ENCODE measurements at places on chromosomes 5 and 9. TPM values are rescaled to one million over a fixed set of nuclear protein-coding genes. Genes with fewer than 3 reads are reported as not detected.

DNA sequence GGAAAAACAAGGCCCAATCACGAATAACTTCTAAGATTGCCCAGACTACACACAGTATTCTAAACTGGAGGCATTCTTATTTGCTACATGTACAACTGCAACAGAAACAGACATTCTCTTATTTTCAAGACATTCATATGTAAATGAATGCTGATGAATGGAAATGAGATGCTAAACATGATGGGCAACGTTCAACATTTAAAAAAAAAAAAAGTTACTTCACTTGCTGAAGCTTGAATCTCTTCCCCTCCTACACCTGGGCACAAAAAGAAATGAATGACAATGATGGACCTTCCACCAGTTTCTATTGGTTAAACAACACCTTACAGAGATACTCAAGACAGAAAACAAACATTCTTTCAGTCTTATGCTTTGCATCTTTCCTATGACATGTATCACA lies 160.5 kb downstream of the BNC2 start:
- H3K4me3 ChIP-seq: peak overlapping the region; percentile 48
- peaks cover 91% of the 10 kb centered on the region for H3K4me1 ChIP-seq
- peak overlapping the region; percentile 99 for H3K27ac ChIP-seq
- no peaks in the 10 kb centered on the region for H3K27me3 ChIP-seq
- H3K36me3 ChIP-seq: no peaks in the 10 kb centered on the region

DNA sequence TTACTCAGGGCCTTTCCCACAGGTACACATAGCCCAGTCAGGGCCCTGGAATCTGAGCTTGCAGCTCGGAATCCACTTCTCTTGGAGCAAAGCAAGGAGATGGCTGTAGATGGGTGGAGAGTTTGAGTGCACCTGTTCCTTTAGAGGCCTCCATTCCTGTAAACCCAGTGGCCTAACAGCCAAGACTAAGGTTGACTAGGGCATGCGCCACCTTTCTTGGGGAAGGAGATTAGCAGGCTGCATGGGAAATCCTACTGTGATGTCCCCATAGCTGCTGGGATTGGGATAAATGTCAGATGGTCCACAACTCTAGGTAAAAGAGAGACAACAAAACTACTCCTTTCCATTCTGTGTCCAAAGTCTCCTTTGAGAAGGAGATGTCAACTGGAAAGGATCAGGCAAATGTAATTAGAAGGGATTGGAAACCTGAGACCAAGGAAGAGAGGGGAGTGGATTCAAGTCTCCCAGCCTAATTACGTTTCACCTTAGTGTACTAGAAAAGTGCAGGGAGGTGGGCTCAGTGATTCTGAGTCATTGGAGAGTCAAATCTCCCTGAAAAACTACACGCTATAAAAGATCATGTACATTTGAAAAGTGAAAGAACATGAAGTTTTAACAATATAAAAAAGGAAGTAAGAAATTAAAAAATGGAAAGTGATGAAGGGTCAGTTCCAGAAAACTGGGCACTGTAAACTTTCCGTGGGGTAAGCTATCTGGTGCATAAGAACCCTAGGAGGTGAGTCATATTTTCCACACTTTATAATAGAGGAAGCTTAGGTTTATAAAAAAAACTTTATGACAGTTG lies 104.2 kb downstream of the SEC61B start:
- H3K4me3 ChIP-seq: no peak overlapping the region
- DNase-seq: no peak
- no peaks in the 10 kb centered on the region for H3K36me3 ChIP-seq
- H3K27me3 ChIP-seq: no peaks in the 10 kb centered on the region

DNA sequence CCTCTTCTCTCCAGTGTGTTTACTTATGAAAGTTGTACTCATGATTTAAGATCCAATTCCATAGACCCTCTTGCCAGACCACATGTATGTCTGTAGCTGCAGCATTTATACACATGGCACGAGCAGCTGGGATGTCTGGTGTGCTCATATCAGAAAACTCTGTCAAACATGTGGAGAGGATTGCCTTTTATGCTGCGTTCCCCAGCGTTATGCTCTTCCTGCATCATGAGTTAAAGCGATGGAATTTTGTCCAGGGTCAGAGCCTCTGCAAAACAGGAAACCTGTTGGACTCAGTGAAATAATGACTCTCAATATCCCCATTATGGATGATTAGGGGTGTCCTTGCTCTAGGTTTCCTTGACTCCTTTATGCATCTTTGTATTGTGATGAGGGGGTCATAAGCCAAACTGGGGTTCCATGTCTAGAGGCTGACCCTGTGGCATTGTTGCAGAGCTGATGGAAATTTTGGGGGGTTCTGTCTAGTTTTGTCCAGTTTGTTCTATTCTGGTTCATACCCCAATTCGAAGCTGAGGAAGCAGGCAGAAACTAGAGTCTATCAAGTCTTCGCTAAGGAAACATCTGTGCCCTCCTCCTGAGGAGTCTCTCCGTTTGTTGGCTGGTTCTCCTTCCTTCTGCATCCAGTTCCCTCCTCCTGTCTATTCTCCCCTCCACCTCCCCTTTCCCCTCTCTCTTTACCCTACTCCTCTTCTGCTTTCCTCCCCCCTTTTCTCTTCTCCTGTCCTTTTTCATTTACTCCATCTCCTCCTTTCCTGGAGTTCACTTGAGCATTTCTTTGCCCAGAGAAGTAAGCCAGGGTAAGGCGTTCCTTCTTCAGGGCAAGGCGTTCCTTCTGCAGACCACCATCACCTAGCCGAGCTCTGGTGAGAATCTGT lies 252.8 kb downstream of the MAST4 start:
- H3K36me3 ChIP-seq: no peaks in the 10 kb centered on the region
- H3K27ac ChIP-seq: no peak overlapping the region
- H3K27me3 ChIP-seq: no peaks in the 10 kb centered on the region
- H3K4me1 ChIP-seq: peaks cover 13% of the 10 kb centered on the region
- no peak for DNase-seq
- H3K4me3 ChIP-seq: no peak overlapping the region

DNA sequence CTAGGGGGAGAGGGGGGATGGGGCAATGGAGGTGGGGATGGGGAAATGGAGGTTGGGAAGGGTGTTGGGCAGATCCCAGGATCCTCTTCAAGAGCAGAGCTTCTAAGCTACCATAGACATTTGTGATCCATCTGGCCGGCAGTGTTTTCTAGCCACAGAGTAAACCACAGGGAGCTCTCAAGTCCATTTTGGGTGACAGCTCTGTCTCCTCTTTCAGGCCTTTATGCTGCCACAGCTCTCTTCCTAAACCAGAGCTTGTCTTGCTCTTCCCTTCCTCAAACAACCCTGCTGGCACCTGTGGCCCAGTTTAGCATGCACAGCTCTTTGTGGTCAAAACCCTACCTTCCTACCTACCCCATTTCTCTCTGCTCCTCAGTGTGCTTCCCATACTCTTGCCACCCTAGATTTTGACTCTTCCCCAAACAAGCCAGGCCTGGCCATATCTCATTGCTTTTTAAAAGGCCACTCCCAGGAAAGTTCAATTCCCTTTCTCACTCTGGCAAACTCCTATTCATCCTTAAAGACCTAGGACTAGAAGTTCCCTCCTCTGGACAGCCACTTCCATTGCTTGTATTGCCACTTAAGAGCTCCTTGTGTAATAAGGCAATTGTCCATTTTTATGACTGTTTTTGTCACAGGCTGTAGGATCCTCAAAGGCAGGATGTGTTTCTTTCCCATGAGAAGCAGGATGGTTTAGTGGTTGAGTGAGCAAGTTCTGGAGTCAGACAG lies 84.3 kb upstream of the PANK3 start:
- no peaks in the 10 kb centered on the region for H3K36me3 ChIP-seq
- no peaks in the 10 kb centered on the region for H3K27me3 ChIP-seq
- no peak for DNase-seq
- no peak overlapping the region for H3K4me3 ChIP-seq
- H3K27ac ChIP-seq: no peak overlapping the region

GARIN3 gene
- total RNA-seq: not detected

CHD1 gene
- 39.9 TPM for total RNA-seq

TARS1 gene
- total RNA-seq: 256 TPM

Measured in WTC11 (cell line).